Effector memory CD8-positive, alpha-beta T cell (primary cell): ENCODE measurements at places on chromosomes 1 and 21.

DNA sequence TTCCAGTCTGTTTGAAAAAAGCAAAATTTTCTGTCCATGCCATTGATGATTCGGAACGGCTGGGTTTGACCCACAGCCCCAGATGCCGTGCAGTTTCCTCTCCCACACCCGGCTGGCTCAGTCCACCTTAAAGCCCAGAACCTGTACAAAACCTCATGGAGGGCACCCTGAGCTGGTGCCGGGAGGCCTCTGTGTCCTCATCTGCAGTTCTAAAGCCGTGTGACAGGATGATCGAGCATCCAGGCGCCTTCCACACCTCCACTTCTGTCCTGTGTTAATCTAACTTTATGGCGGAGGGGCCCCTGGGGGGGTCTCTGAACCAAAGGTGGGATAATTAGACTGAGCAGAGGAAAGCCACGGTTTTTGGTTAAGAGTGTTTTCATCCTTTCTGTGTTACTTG, 49.6 kb downstream of the SLC37A1 start:
- no peak for DNase-seq

- no peak for DNase-seq
Observed at GRCh38 chr1:117860896-117861610, 68.4 kb downstream of the GDAP2 start.

DNA sequence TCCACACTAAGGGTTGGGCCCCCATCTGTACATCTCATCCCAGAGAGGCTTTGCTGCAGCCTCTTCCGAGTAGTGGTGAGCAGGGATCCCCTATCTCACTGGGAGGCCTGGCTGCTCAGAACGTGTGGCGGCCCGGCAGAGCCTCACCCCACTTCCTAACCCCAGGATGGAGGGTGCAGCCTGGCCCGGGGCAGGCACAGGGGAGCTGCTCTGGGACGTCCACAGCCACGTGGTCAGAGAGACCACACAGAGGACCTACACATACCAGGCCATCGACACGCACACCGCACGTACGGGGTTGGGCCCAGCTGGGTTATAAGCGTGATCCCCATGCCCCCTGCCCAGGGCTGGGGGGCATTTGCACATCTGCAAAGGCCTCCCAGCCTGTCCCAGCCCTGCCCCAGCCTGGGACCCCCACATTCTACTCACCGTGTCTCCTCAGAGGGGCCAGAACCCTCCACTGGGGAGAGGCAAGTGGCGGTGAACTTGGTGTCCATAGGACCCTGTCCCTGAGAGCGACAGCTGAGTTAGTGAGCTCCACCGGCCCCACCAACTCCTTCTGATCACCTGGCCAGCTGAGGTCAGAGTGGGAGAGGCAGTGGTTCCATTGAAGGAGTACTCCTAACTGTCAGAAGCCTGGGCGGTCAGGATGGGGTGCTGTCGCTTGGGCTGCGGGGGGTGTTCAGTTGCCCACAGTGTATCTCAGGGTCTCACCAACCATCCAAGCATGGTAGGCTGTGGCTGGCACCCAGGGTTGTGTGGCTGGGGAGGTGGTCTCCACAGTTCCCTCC, 41.2 kb downstream of the TRIM11 start:
- DNase-seq, result no peak

DNA sequence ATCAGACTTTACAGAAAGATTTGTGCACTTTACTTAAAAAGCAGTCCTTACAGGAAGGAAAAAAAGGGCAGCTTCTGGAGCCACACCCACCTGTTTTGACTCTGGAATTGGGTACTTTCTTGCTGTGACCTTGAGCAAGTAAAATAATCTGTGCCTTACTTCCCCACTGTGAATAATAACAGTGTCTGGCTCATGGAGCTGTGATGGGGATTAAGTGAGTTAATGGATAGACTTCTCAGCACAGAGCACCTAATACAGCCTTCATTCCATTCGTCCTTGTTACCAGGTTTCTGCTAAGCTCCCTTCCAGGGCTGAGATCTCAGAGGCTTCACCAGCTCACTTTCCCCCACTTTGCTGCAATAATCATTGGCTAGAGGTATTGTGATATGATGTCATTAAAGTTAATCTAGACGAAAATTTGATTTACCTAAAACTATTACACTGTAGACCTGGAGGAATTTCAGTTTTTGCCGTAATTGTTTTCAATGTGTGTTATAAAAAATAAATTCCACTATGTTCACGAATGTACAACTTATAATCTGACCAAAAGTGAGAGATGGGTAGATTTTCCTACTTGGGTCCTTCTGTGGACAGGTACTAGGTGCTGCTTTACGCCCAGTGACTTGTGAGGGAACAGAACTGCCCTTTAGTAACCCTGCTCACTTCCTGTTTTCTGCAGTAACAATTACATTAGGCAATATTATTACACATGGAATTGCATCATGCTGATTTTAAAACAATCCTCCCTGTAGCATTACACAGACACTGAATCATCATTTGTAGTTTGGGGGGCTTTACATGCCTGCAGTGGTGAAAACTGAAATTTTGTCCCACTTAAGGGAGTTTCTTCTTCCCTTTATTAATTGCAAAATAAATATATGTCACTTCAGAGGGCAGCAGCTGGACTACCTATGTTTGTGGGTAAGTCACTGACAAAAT, 19.7 kb upstream of the ABCG1 start:
- DNase-seq, result no peak

DNA sequence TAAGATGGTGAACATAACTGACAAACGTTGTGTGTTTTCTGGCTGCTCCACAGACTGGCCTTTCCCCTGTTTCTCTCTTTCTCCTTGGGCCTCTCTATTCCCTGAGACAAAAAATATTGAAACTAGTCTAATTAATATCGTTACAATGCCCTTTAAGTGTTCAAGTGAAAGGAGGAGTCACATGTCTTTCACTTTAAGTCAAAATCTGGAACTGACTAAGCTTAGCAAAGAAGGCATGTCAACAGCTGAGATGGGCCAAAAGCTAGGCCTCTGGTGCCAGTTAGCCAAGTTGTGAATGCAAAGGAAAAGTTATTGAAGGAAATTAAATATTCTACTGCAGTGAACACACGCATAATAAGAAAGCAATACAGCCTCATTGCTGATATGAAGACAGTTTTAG, 32.2 kb upstream of the FCRL3 start:
- no peak for DNase-seq

DNA sequence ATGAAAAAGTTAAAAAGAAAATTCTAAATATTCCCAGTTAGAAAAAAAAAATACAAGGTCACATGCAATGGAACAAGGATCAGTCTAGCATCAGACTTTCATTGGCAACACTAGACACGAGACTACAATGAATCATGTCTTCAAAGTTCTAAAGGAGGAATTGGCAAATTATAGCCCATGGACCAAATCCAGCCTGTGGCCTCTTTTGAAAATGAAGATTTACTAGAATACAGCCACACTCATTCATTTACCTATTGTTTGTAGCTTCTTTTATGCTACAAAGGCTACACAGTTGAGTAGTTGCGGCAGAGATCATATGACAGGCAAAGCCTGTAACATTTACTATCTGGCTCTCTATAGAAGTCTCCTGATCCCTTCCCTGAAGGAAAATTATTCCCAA, 71.4 kb downstream of the MRPL39 start:
- no peak for DNase-seq

GRCh38 chr1:99751877-99752504, 14.4 kb downstream of the FRRS1 start:
- no peak for DNase-seq

- no peak for DNase-seq
Observed at GRCh38 chr1:53652441-53653199, 86.3 kb downstream of the GLIS1 start.

DNA sequence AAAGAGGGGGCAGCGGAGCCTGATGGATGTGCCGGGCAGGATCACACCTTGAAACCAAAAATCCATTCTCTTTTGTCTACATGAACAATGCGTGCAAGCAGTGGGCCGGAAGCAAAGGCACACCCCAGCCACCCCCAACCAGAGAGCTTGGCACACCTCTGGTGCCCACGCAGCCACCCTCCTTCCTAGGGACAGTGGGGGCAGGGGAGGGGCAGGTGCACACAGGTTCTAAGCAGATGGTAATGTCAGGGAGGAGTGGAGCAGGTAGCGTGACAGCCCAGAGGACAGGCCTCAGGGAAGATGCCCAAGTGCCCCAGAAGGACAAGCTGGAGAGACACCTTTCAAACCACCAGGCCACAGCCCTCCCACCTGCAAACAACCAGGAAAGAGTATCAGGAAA, 36.5 kb downstream of the SYF2 start:
- DNase-seq, result no peak

DNA sequence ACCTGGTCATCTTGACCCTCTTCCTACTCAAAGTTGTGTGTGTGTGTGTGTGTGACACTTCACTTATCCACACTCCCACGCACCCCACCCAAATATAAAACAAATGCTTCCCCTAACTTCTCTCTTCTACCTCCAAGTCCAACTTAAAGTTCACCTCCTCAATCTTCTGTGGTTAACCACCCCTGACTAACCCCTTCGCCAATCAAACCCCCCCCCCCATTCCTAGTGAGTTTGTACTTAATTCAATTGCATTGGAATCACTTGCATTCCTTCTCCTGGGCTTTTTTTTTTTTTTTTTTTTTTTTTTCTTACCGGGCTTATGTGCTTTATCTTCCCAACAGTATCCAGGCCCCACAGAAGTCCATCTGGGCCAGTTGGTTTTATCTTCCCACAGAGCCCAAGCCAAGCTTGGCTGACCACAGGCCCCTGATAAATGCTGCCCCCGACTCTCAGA, 78.4 kb downstream of the CD58 start:
- DNase-seq, result no peak

DNA sequence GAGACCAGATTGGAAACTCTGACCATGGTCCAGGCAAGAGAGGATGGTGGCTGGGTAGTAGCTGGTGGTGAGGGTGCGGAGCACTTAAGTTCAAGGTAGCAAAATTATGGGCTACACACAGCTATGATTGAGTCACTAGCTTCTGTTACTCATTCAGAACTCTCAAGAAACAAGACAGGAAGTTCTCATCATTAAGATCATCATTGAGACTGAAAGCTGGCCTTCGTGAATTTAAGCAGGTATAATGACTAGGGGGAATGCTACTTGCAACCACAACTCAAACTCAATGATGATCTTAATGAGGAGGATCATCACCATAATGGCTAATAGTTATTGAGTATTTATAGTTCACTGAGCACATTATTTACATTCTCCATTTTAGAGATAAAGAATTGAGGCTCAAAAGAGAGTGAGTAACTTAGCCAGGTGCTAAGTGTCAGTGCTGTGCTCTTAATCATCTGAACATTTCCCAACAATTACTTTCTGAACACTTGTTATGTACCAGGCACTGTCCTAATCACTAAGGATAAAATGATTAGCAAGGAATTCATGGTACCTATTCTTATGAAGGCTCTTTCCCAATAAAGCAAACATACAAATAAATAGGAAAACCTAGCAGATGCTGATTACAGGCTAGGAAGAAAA, 286.3 kb upstream of the C1orf105 start:
- DNase-seq, result no peak

DNA sequence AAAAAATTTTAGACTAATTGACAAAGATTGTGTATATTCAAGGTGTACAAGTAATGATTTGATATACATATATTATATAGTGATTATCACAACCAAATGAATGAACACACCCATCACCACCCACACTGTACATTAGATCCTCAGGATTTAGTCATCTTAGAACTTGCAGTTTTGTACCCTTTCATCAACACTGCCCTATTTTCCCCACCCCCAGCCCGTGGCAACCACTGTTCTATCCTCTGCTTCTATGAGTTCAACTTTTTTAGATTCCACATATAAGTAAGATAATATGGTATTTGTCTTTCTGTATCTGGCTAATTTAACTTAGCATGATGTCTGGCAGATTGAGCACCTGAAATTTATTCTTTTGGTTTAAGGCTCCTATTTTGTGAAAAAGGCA, 173.6 kb downstream of the IER5 start:
- no peak for DNase-seq

DNA sequence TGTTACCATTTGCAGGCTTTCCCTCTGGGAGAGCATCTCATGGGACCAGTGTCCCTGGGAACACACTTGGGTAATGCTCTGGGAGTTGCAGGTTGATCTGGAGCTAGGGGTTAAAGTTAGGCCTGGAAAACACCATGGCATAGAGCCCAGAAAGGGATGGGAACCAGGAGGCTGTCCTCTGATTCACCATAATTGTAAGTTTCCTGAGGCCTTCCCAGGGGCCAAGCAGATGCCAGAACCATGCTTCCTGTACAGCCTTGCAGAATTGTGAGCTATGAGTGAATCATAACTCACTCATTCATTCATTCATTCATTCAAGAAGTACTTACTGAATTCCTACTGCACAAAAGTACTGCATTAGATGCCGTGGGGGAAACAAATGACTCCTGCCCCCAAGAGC, 50.0 kb downstream of the LACTBL1 start:
- no peak for DNase-seq

DNA sequence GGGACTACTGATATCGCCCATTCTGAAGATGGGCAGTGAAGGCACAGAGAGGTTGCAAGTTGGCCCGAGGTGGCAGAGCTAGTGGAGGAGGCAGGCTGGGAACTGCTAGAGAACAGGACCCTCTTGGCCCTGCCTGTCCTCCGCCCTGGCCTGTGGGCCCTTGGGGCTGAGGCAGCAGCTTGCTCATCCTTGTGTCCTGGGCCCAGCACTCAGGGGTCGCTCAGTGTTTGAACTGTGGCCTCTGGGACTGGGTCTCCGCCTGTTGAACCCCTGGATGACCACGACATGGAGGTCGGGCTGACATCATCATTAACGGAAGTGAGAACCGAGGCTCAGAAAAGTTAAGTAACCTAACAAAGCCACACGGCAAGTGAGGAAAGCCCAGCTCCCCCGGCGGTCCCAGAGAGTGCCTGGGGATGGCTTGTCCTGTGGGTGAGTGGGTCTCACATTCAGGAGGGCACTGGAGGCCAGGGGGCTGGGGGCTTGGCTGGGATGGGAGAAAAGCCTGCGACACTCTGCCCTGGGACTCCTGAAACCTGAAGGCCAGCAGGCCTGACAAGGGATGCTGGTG, 23.0 kb upstream of the DDOST start:
- DNase-seq, result no peak

DNA sequence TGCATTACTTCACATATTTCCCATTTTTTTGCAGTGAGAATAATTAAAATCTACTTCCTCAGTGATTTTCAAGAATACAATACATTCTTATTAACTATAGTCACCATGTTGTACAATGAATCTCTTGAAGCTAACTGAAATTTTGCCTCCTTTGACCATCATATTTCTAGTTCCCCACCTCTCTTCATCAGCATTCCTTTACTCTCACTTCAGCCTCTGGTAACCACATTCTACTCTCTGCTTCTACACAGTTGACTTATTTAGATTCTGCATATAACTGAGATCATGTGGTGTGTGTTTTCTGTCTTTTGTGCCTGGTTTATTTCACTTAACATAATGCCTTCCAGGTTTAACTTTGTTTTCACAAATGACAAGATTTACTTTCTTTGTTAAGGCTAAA, 304.4 kb upstream of the LYPLAL1 start:
- no peak for DNase-seq

- DNase-seq, result no peak
Observed at GRCh38 chr21:21003701-21004100, 5.5 kb downstream of the NCAM2 start.

- DNase-seq, result no peak
Observed at GRCh38 chr1:4021136-4021973, 121.3 kb upstream of the C1orf174 start.
